Heart left ventricle (tissue), 16 donors: ENCODE measurements at places on chromosomes 6 and 20.

DNA sequence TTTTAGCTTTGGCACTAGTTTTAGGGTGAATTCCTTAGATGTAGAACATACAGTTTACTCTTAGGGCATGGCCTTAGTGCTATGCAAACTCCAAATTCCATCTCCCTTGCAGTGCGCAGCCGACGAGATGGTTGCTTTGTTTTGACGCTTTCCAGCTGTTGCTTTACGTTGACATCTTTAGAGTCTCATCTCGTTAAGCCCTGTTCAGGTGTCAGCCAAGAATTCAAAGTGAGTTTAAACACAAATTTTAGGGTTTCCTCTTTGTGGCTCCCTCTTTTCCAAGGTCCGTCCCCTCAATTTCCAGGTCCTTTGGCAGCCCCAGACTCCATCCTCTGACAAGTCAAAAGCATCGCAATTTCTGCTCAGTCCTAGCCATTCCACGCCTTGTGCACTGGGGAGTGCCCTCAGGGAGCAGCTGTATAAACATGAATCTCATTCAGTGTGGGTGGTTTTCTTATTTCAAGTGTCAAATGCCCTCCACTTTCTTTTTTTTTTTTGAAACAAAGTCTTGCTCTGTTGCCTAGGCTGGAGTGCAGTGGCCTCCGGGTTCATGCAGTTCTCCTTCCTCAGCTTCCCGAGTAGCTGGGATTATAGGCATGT lies 14.1 kb upstream of the MAK start:
- DNase-seq, result no peak

GRCh38 chr6:11460001-11460668 lies 77.4 kb upstream of the TMEM170B start:
- no peak for DNase-seq

GRCh38 chr6:117463762-117464665 lies 18.5 kb upstream of the DCBLD1 start:
- no peak for DNase-seq

DNA sequence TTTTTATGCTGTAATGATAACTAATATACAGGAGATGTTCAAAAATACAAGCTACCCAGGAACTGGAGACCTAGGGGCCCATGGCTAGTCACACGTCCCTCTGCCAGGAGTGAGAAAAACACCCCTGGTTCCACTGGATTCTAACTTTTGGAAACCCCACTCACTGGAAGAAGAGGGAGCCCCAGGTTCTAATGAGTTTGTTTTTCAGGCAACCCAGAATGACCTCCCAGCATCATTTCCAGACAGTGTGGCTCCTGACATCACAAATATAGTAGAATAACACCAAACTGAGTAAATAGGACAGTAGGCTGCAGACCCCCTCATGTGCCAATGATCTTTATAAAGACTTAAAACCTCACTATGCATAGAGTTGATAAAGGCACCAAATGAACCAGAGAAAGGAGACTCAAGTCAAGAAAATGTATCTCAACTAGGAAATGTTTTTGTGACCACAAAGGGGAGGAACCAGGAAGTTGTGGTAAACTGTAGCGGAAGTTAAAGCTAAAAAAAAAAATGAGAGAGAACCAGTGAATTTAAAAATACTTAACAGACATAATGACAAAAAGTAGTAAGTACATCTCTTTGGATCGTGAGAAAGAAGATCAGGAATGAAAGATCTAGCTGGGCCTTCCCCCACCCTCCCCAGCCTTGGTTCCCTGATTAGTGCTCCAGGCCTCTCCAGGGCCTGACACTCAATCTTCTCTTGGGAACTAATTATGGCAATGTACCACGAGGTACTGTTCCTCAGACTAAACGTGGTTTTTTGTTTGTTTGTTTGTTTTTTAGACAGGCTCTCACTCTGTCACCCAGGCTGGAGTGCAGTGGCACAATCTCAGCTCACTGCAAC lies 19.8 kb downstream of the HLA-E start:
- no peak for DNase-seq

DNA sequence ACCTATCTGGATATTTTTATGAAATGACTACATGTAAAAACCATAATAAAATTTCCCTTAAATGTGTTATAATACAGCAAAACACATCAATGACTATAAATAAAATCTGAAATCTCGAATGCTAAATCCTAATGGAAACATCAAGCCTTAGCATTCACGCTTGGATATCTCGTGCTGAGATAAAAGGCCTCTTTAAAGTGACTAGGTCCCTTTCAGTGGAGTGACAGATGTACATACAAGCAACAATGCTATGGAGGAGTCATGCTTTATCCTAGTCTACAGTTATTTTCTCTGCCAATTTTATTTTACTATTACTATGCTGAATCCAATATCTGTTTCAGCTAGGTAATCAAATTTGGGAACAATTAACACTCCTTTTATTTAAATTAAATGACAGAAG lies 72.4 kb downstream of the MAP3K7 start:
- no peak for DNase-seq

- DNase-seq, result no peak
These were observed 112.5 kb upstream of the STMND1 start for GRCh38 chr6:16989382-16989781.

DNA sequence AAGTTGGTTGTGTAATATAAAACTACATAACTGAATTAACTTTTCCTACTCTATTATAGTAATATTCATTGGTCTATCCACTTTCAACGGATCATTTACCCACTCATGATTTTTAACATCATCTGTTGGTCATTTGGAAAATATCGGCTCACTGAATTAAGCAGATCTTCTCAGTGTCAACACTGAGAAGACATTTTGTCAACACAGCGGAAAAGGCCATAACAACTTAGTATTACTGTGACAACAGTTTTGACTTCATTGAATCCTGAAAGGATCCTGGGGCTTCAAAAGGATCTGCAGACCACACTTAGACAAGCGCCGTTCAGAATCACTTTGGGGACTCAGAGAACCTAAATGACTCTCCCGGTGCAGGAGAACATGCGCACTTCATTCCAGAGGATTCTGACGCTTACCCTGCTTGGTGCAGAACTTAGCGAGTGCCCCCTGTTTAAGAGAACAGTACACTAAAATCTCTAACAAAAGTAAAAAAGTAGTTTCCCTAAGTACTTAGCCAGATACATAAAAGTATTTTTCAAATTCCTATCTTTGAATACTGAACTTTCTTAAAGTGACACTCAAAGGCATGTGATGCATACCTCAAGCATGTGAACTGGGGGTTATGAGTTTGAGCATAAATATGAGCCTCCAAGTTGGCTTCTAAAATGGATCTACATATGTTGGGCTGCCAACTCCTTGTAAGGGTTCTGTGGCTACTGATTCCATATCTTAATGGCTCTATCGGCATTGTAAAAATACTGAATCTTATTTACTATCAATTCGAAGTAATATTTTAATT lies 4.0 kb downstream of the ZBTB2 start:
- DNase-seq, result no peak

GRCh38 chr6:147693181-147693580 lies 184.7 kb downstream of the SAMD5 start:
- DNase-seq, result no peak

DNA sequence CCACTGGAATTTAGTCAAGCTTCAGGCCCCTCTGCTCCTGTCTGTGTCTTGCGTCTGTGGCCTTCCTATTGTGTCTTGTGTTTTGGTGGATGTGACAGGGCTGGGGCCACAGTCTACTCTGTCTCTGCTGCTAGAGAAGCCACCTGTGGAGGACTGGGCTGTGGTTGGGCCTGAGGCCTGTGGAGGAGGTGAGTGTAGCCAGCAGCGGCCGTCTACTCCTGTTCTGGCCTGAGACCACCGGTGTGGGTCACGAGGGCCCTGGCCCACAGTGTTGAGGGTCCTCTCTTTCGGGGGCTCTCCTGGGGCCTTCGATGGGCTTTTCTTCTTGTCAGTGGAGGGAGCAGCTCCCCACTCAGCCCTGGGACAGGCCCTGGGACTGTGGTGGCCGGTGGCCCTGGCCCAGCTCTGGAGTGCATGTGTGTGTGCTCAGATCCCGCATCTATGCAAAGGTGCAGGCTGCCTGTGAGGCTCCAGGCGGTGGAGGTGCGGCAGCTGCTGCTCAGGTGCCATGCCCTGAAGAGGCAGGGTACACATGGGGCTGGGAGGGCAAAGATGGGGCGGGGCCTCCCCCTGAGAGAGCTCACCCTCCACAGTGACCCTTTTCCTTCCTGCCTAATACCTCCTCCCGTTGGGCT lies 20.8 kb downstream of the SDCBP2 start:
- no peak for DNase-seq

DNA sequence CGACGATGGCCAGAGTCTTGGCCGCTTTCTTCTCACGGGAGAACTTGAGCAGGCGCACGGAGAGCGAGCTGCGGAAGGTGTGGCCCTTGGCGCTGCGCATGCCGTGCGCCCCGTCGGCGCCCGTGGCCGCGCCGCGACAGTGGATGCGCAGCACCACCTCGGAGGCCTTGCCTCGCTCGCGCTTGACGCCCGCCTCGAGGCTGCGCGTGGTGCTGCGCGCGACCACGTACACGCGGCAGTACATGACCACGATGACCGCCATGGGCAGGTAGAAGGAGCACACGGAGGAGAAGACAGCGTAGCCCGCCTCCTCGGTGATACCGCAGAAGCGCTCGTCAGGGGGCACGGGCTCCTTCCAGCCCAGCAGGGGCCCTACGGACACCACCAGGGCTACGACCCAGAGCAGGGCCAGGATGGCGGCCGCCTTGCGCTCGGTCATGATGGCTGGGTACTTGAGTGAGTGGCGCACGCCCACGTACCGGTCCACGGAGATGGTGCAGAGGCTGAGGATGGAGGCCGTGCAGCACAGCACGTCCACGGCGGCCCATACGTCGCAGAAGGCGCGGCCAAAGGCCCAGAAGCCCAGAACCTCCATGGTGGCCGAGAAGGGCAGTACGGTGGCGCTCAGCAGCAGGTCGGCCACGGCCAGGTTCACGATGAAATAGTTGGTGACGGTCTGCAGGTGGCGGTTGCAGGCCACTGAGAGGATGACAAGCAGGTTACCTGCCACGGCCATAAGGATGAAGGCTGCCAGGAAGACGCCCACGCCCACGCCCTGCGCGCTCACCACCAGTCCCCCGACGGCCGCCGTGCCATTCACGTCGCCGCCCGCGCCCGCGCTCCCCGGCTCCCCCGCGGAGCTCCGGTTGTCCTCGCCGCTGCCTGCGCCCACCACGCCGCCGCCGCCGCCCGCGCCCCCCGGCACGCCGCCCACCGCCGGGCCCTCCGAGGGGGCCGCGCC lies 232.8 kb upstream of the RNF24 start:
- DNase-seq, result no peak

DNA sequence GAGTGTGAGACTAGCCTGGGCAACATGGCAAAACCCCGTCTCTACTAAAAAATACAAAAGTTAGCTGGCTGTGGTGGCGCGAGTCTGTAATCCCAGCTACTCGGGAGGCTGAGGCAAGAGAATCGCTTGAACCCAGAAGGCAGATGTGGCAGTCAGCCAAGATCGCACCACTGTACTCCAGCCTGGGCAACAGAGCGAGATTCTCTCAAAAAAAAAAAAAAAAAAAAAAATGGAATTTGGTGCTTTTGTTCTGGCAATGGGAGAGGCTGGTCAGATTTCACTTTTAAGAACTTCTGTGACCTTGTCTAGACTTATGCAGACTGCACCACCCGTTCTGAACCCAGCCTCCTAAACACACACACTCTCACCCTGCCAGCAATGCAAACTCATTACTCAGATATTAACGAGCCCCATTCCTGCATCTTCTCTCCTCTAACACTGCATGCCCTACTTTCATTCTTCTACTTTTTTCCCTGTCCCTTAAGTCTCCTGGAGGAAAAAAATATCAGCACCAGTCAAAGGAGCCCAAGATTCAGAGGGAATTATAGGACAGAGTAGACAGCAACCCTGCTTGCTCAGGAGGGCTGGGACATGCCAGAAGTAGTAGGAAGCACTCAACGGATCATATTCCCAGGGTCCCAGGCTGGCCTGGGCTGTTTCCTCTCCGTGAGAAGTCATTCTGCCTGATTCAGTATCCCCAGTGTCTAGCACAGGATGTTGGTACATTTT lies 4.4 kb downstream of the MOCS1 start:
- DNase-seq, result no peak
